ENCODE measurements at places on chromosomes 5 and 9. TPM values are rescaled to one million over a fixed set of nuclear protein-coding genes. Genes with fewer than 3 reads are reported as not detected.

DNA sequence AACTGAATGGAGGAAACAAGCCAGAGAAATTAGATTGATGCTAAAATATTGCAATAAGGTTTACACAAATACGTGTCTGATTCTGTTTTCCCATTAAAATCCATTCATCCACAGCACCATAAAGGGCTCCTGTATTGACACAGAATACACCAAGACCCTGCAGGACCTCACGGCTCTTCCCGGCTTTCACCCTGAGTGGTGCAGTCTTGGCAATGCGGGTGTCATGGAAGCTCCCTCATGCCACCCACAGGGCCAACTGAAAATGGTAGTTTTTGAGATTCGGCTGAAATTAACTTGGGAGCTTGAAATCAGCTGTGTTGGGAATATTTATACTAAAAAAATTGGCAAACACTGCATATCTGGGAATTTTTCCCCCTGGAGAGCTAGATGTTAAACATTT is 17.3 kb upstream of the EXOC3 start:
- DNase-seq, result no peak

DNA sequence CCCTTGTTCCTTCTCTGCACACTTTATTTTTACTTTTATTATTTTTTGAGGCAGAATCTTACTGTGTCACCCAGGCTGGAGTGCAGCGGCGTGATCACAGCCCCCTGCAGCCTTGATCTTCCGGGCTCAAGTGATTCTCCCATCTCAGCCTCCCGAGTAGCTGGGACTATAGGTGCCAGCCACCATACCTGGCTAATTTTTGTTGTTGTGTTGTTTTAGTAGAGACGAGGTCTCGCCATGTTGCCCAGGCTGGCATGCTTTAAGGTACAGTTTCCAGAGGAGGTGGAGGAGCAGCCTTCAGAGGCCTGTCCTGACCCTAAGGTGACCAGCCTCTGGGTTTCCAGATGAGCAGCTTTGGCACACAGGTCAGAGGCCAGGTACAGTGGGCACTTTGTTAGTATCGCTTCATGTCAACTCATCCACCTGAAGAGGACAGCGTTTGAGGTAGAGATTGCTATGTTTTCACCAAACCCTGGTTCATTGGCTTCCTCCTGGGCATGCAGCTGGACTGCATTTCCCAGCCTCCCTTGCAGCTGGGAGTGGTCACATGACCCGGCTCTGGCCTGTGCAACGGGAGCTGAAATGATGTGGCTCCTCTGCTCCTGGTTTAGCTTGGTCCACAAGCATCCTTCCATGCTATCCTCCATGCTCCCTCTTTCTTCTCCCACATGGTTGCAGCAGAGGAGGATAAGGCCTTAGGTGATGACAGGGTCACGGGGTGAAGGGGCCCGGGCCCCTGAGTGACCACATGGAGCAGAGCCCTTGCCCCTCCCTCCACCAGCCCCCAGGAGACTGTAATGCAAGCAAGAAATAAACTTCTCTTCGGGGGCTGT is 139.3 kb upstream of the IER5L start:
- peak; percentile 7 for DNase-seq

DNA sequence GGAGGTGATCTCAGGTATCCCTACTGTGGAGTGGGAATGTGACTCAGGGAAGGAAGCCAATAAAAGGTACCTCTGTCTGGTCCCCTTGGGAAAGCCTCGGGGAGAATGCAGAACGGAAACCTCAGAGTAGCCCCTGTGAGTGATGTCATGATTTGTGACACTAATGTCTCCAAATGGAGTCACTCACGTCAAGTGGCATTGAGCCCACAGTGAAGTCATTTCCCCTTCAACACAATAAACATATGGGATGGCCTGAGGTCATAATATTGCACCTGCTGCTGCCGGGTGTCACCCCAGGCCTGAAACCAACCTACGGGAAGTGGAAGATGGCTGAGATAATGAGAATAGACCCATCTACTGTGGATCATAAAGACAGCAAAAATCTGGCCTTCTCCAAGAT is 75.9 kb upstream of the GOLM1 start:
- DNase-seq, result no peak

- peak; percentile 57 for DNase-seq
Measured at GRCh38 chr9:2024888-2025782, 10.0 kb downstream of the SMARCA2 start.

DNA sequence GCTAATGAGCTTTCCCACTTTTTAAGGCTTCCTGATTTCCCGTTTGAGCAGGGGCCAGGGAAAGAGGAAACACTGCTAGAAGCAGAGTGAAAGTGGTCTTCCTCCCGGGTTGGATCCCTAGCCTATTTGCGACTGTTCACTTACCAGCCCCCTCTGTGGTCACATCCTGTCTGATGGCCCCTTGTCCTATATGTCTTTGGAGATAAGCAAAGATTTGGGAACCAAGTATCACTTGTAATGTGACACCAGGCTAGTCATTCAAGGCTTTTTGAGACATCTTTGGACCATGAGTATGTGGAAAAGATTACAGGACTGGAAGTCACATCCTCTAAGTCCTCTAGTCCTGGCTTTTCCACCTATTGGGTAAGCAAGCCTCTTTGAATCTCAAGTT is 6.1 kb downstream of the DNAJB5 start:
- peak; percentile 53 for DNase-seq

DNA sequence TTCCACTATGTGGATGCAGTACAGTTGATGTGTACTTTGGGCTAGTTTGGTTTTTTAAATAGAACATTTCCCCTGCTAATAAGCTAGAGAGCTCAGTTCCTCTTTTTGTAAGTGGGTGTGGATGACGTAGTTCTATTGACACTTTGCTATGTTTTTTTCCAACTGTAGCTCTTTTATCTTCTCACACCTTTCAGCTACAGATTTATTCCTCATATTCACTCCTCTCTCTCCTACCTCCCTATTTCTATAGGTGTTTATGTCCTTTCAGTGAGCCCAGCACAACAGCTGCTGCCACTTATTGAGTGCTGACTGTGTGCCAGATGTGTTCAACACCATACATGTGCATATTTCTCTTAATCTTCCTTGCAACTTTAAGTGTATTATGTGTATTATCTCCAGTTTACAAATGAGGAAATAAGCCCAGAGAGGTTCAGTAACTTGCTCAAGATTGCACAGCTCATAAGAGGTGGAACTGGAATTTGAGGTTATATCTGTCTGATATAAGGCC is 215.7 kb downstream of the SEMA6A start:
- no peak for DNase-seq

GRCh38 chr5:82931110-82931509 is 146.1 kb downstream of the TMEM167A start:
- no peak for DNase-seq

- DNase-seq, result no peak
Measured at GRCh38 chr5:5531371-5531770, 108.9 kb downstream of the ICE1 start.

DNA sequence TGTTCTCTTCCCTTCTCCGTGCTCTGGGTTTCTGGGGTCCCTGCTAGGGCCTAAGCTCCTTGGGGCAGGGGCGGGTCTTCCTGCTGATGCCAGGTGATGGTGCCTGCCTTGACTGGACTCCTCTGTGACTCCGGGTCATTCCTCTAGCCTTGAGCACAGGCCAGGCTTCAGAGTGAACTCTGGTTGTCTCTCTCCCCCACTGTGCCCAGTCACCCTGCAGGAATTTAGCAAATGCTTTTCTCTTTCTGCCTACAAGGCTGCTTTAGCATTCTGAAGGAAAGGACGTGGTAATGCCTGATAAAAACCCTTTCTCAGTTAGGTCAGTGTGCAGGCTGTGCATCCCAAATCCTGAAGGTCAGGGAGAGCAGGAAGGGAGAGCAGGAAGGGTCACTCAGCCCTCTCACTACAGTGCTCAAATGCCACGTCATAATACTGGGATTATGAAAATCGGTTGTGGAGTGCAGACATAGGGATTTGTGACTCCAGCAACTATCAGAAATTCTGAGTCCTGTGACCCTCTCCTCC is 2.7 kb downstream of the CXCL14 start:
- no peak for DNase-seq

GRCh38 chr9:105065098-105066088 is 137.4 kb upstream of the ABCA1 start:
- DNase-seq, result no peak

DNA sequence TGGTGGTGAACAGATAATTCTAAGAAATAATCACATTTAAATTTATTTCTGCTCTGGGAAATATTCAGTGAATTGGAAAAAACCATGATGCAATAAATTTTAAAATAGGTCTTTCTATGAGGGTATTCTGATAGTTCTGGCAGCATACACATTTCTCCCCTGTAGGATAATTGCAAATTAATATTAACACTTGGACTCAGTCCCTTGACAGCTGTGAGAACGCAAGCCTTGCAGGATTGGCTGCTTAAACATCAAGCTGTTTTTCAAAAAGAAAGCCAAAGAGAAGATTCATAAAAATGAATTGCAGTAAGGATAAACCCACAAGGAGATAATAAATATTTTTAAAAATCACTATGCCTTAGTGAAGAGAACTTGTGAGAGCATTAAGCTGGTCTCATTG is 180.0 kb downstream of the MTRR start:
- DNase-seq, result no peak

GRCh38 chr5:23506329-23507236 is 826 bp upstream of the PRDM9 start:
- DNase-seq, result no peak

- DNase-seq, result no peak
Measured at GRCh38 chr9:113772121-113772810, 103.8 kb upstream of the ZNF618 start.

- peak; percentile 30 for DNase-seq
Measured at GRCh38 chr5:38420691-38421390, 135.6 kb downstream of the LIFR start.

DNA sequence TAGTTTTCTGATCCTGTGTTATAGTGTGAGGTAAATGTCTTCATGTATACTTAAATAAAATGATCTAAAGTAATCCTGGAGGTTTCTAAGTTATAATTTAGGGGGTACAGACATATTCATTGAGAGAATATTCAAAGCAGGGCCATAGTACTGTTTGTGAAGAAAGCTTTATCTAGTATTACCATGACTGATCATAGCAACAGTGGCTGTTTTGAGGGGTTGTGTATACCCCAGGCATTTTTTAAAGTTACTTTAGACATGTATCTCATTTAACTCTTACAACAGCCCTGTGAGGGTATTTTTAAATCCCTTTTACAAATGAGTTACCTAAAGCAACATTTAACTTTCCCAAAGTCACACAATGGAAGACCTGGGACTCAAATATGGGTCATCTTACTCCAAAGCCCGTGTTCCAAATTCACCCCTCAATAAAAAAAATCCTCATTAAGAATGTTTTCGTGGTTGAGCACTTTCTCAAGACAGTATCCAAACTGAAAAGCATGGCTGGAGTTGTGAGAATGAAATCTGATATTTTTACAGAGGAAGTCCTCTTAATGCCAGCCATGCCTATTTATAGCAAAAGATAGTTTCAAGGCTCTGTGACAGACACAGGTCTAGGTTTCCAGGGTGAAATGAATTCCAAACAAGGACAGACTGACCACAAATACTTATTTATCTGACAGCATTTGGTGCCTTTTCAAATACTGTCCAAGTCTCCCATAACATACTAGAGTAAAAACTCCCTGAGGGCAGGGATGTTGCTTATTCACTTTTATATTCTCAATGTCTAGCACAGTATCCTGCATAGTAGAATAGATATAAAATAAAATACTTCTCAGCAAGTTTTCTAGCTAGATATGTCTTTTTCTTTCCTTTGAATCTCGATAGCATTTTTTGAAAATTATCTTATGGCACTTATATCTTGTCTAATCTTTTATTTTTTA is 10.4 kb downstream of the STOM start:
- no peak for DNase-seq

DNA sequence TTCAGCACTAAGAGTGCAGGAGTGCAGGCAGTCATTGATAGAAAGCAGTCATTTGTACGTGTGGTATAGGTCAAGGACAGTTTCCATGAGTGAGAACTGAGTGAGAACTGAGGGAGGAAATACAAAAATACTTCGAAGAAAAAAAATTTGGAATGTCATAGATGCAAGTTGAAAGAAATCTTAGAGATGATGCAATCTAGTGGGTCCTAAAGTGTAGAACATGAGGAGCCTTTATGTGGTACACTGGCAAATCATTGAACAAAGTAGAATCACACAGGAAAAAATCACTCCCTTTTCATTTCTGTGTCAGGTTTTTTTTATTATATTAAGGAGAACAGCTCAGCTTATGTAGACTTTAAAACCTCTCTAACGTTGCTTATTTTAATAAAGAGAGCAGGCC is 26.4 kb upstream of the SLC1A1 start:
- DNase-seq, result no peak

- DNase-seq, result no peak
Measured at GRCh38 chr9:71761938-71762353, 6.4 kb downstream of the CEMIP2 start.

GRCh38 chr5:119105971-119106370 is 35.1 kb downstream of the DMXL1 start:
- no peak for DNase-seq

DNA sequence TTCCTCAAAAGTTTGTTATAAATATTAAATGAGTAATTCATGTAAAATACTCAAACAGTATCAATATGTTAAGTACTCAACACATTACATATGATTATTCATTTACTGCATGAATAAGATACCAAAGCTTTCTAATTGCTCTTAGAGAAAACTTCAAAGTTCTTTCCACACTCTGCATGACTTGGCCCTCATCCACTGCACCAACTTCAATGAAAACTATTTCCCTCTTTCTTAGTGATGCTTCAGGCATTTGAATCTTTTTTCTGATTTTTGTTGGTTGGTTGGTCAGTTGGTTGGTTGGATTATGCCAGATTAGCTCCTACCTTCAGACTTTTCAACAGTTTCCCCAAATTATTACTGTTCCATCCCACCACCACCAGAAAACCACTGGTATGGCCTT is 314.7 kb upstream of the RGMB start:
- no peak for DNase-seq

GRCh38 chr5:150999704-151000442 is 20.5 kb upstream of the GPX3 start:
- DNase-seq, result no peak

DNA sequence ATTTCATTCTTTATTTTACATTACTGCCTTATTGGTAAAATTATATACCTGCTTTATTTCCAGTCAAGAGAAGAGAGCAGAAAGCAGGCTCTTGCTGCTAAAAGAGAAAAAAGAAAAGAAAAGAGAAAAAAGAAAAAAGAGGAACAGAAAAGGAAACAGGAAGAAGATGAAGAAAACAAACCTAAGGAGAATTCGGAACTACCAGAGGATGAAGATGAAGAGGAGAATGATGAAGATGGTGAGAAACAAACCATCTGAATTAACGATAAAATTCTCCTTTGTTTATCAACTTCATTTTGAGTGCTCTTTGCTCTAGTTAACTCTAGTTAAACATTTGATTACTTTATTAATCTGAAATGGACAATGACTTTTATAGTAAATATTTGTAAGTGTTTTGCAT is 23.5 kb upstream of the EIF4EBP3 start:
- DNase-seq, result no peak

GRCh38 chr9:39587844-39588499 is 232.5 kb downstream of the SPATA31A1 start:
- peak; percentile 84 for DNase-seq

GRCh38 chr5:160263326-160263855 is 34.1 kb downstream of the FABP6 start:
- no peak for DNase-seq

DEPDC1B gene
- 2.9 TPM for total RNA-seq

ADCY2 gene
- total RNA-seq, result 11.5 TPM

FOXI1 gene
- 4.6 TPM for total RNA-seq

MRPL41 gene
- total RNA-seq, result 61.8 TPM

ZNF483 gene
- total RNA-seq, result 3.3 TPM

TAF11L5 gene
- total RNA-seq, result not detected

ERGIC1 gene
- 95.1 TPM for total RNA-seq

RNF180 gene
- total RNA-seq, result 14.0 TPM

PCA3 gene
- total RNA-seq, result not detected

PCDHA9 gene
- not detected for total RNA-seq

GABRP gene
- total RNA-seq, result 6.8 TPM
